Activated naive CD4-positive, alpha-beta T cell treated with anti-CD3 and anti-CD28 coated beads for 36 hours (primary cell): ENCODE measurements at places on chromosomes 5 and 9.

DNA sequence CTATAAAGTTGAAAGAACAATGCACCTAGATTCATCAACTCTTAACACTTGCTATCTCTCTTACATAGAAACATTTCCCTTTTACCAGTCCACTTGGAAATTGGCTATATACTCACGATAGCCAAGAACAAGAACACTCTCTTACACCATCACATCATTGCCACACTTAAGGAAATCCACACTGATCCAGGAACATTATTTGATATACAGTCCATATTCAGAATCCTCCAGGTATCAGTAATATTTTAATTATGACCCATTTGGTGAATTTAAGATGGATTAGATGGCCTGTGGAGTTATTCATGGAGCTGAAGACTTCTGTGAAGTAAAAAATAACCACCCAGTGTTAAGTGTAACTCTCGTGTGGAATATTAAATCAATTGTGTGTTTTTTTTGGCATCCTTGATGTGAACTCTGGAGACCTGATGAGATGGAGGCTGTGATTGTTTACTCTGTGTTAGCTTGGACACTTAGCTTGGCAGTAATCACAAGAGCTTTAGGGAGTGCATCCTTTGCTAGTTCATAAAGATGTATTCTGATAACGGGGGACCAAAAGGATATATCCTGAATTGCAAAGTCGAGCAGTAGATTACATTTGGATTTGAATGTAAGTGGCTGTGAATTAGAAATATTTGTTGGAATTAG is 52.0 kb upstream of the ABL1 start:
- no peak for DNase-seq

- no peak for DNase-seq
Measured at GRCh38 chr9:74755355-74755754, 132.4 kb downstream of the TRPM6 start.

DNA sequence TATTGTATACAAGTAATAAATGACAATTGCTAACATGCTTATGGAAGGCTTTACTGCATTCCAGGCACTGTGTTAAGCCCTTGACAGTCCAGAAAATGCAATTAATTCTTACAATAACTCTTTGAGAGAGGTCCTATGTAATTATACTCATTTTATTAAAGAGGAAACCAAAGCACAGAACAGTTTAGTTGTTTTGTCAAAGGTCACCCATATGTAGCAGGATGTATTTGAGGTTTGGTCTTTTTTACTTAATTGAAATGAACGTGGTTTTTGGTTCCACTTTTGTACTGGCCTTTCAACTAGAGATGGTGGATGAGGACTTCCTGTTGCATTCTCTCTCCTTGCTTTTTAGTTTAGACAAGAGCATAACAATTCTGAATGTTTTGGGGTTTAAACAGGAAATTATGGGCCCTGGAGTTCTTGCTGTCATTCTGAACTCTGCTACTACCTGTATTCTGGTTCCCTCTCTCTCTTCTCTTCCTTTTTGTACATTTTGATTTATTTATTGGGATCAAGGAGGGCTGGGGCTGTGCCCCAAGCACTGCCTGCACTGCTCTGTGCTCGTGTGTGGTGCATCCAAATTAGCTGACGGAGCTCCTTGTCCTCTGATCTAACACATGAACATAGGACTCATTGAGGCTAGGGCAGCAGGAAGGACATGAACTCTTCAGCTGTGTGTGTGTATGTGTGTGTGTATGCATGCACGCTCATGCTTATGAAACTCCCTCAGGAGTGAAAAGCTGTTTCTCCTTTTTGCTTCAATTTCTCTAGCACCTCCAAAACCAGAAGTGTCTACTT is 47.4 kb downstream of the SLC28A3 start:
- DNase-seq = peak; percentile 35

DNA sequence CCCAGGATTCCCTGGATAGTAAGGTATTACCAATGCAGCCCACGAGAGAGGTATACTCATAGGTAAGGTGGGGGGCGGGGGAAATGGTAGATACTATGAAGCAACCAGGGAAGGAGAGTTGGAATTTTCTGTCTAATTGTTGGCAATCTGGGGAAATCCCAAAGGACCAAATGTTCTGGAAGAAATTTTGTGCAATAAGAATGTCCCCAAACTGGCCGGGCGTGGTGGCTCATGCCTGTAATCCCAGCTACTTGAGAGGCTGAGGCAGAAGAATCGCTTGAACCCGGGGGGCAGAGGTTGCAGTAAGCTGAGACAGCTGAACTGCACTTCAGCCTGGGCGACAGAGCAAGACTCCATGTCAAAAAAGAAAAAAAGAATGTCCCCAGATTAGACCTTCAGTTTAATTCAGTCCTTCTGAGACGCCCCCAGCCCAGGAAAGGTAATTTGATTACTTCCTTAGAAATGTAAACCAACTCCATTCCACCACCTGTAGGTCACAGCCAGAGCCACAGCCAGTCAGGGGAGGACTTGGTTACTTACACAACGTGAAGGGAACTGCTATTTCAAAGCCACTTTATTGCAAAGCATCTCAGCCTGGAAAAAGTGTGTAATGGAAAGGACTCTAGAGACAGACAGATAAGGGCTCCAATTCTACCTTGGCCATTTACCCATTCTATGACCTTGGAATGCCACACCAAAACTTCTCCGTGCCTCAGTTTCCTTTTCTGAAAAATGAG is 50.0 kb upstream of the KLF4 start:
- no peak for DNase-seq

DNA sequence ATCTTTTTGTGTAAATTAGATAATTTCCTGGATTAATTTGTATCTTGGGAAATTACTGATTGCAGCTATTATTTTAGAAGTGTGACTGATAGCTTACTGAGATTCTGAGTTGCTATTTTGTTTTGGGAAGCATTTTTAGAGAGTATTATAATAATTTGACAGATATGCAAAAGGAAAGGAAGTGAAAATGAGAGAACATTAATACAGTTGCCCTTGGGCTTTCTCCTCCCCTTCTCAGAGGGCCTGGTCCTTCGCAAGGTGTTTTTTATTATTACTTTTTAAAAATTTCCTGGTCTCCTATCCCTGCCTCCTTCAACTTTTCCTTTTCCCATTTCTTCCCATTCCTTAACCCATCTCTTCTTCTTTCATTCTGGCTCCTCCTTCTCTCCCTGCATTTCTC is 32.6 kb downstream of the UBAP1 start:
- no peak for DNase-seq
